Stimulated activated CD4-positive, alpha-beta T cell treated with anti-CD3 and anti-CD28 coated beads, TNF-alpha, amount 100 ng/mL, for 4 hours (primary cell): ENCODE measurements at places on chromosomes 1 and 21.

GRCh38 chr1:212514782-212515181 lies 82.1 kb downstream of the NENF start:
- DNase-seq = no peak

DNA sequence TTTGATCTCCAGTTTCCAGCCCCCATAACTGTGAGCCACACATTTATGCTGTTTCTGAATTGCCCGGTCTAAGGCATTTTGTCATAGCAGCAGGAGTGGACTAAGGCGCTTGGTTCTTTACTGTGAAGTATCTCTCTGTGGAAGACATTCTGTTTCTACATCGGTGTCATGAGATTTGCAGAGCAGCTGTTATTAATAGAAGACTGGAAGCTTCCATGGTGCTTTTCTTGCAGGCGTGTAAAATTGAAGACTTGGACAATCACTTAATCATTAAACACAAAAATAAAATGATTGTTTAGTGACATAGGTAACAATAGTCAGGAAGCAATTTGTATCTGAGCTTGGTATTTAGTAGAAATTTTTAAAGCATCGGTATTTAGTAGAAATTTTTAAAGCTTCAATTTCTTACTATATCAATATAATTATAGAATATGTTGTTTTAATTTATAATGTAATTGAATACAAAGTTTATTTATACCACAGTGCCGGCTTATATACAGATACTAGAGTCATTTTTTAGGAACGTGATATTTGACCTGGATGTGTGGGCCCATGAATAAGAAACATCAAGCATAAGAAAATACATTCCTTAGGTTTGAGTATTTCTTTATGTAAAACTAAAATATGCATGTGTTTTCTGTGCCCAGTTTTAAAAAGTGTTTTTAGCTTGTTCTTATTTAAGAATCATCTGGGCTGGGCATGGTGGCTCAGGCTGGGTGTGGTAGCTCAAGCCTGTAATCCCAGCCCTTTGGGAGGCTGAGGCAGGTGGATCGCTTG lies 60.6 kb upstream of the COL6A1 start:
- DNase-seq = no peak

- no peak for DNase-seq
These were observed 9.3 kb upstream of the ST6GALNAC5 start for GRCh38 chr1:76857973-76858372.

GRCh38 chr1:81820765-81821164 lies 20.0 kb downstream of the ADGRL2 start:
- DNase-seq = no peak

DNA sequence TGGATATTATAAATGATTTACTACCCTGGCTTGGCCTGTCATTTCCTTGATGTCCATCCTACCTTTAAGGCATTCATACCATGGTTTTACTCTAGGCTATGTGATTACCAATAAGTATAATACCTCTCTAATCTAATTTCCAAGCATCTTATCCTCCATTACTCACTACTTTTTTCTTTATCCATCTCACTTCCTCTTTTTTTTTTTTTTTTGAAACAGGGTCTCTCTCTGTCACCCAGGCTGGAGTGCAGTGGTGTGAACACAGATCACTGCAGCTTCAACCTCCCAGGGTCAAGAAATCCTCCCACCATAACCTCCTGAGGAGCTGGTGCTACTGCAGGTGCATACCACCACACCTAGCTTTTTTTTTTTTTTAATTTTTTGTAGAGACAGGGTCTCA lies 39.9 kb downstream of the INKA2 start:
- no peak for DNase-seq

GRCh38 chr1:182207300-182207699 lies 145.8 kb upstream of the ZNF648 start:
- DNase-seq = no peak

DNA sequence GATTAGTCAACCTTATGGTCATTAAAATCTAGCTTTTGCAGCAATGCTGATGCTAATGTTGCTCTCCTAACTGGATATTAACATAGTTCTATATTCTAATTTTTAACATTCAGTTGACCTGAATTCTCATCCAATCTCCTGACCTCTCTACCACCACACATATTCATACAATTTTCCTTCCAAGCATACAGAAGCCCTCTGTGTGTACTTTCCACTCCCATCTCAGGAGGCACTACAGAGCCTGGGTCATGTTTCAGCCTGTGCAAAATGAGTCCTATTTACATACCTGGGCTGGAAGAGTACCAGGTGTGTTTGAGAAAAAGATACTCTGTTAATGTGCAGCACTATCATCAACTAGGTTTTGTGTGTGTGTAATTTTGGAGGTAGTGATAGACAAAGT lies 486.3 kb downstream of the NEGR1 start:
- no peak for DNase-seq

DNA sequence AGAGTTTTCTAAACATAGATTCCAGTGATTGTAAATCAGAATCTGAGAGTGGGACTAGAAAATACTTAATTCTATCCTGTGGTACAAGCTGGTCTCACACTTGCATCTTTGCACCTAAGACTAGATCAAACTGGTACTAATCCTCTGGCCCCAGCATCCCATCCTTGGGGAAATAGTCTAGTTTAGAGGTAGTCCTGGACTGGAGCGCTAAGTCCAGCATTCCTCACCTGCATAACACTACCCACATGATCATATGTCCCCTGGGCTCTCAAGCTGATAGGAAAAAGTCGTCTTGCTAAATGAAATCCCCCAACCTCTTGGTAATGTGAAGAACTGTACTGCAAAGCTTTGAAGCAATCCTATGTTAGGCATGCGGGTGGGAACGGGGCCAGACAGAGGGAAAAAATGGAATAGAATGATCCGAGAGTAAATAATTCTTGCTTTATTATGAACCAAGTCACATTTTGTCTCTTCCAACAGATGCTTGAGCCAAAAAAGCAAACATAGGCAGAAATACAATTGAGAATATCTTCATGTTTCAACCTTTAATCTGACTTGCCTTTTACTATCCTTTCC lies 4.8 kb downstream of the COX20 start:
- no peak for DNase-seq

DNA sequence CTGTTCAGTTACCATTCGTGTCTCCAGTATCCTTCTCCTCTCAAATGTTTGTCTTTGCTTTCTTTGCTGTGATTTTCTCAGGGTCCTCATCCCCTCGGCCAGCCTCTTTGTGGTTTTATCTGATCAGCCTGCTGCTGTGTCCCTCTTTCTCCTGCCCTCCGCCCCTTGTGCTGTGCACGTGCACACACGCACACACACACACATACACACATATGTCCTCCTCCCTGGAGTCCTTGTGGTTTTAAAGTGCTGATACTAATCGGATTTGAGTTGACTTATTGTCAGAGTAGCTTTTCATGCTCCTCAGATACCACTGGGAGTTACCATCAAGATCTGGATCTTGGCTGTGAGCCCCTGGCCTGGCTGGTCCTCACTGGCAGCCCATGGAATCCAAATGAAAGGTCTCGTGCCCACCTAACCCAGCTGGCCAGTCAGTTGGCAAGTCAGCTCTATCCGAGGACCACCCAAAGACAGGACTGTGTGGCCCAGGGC lies 34.1 kb downstream of the QSOX1 start:
- DNase-seq = no peak

- no peak for DNase-seq
These were observed 26.3 kb downstream of the PPFIA4 start for GRCh38 chr1:203052601-203053000.

DNA sequence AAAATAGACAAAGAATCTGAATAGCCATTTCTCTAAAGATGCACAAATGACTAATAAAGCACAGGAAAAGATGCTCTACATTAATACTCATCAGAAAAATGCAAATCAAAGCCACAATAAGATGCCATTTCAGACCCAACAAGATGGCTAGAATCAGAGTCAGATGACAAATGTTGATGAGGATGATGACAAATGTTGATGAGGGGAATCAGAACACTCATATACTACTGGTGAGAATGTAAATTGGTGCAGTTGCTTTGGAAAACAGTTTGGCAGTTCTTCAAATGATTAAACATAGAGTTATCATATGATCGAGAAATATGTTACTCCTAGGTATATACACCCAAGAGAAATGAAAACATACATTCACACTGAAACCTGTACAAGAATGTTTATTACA lies 33.9 kb downstream of the LRRC40 start:
- DNase-seq = no peak

DNA sequence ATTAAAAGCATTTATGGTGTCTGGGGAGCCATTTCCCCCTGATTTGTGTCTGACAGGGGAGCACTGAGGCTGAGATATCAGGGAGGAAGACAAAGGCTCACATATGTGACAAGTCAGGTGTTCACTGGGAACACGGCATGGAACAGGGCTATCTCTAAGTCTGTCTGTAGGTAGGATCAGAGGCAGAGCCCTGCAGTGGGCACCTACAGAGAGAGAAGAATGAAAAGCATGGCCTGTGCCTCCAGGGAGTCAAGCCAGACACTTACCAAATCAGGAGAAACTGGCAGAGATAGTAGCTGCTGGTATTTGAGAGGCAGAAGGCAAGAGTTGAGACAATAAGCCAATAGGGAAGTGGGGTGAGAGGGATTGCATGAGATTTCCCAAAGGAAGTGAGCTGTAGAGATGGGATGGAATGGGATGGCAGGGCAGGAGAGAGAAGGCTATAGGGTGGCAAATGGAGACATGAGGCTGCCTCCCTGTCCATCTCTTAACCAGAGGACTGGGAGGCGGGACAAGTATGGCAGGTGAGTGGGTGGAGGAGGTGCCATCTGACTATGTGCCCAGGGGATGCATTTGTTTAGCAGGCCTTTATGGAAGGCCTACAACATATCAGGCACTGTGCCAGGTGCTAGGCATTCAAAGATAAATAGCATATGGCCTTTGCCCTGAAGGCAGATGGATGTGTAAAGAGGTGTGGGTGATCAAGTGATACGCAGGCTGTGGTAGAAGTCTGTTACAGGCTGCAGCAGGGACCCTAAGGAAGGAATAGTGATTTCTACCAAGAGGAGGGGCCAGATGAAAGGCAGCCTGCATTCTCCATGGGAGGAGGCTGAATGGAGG lies 136.2 kb upstream of the IPO9 start:
- no peak for DNase-seq

GRCh38 chr1:7516341-7516740 lies 254.8 kb upstream of the VAMP3 start:
- DNase-seq = no peak

DNA sequence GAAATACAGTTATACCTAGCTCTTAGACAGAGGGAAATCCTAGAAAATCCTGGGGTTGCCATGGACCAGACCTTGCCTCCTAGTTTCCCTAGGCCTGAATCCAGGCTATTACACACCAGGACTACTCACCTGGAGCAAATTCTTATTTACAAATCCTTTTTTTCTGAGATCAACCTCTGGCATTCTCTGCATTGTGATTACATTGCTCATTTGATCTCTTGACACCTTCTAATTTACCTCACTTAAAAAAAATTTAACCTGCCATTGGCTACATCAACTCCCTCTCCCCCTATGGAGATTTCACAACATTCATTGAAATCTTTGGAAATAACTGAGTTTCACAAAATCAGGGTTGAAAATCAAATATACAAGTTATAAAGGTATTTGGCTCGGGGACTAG lies 2.9 kb upstream of the C1orf105 start:
- DNase-seq = no peak

DNA sequence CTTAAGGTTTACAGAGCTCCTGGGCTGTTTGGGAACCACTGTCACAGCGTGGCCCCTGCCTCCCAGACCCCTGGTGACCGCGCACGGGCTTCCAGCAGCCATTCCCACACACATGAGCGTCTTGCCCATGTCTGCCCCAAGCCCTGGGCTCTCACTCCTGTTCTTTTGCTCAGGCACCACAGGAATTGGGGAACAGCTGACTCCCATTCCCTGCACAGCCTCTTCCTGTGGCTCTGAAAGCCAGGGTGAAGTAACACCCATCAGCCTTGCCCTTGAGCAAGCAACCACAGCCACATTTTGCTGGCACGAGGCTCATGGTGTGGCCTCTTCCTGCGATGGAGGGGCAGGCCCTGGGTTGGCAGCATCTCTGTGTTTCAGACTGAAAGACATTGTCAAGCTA lies 14.3 kb upstream of the GPR157 start:
- DNase-seq = no peak

DNA sequence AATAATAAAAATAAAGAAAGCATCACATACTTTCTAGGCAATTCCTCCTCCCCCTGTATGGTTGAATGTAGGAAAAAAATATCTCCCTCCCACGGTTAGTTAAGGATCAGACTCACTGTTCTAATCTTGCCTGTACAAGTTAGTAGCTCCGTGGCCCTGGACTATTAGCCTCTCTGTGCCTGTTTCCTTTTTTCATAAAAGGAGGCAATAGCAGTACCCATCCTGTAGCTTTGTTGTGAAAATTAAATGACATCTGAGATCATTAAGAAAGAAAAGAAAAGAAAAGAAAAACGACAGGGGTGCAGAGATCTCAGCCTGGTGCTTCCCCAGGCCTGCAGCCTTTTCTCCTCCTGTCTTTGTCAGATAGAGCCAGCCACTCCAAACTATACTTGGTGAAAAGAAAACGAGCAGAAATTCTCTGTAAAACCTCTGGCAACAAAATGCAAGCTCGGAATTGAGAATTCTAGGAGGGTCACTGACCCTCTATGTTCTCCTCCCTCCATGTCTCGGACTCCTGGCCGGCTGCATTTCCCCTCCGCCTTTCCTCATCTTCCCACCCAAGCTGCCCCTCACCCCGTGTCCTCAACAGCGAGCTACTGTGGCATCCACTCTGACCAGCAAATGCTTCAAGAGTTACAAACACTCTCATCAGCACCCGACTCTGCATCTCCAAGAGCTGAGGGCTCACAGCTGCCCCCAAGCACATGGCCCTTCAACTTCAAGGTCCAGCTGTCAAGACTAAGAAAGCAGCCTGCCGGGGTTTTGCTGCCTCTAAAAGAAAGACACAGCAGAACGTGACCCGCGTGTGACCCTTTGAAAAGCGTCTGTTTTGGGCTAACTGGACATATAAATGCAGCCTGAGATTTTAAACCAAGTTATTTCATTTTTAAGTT lies 13.6 kb downstream of the RIPK4 start:
- no peak for DNase-seq

DNA sequence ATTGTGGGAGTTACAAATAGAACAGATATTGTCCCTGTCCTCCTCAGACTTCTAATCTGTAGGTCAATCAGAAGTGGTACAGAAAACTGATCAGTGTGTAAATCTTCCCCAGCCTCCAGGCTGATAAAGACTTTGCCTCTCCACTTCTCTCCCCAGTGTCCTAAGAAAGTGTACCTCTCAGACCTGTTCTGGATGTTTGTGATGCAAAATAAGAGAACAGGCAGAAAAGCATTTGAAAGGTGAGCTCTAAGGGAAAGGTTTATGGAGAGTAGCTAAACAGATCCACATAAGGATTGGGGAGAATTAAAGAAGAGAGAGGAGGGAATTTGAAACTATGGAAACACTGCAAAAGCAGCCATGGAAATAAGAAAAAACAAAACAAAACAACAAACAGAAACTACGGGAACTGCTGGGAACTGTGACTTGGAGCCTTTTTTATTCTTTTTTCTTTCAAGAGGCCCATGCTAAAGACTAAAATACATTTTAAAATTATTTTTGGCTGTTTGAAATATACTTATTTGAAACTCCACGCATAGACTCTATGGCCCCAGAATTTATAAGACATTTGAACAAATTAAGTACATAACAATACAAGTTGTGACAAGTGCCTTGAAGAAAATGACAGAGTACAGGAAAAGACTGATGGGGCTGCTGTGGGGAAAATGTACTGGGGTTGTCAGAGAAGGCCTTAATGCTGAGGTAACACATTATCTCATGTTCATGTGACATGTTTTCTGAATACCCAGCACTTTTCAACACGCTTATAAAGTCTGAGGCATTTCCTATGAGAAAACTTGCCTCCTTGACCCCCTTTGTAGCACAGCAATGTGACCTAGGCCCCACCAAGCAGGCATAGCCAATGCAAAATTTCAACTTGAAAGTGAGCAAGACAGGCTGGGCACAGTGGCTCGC lies 51.2 kb downstream of the TRAF5 start:
- DNase-seq = no peak
